ENCODE measurements at places on chromosomes 7 and 10.

- no peak for DNase-seq
Observed at GRCh38 chr7:20738518-20739481, 47.9 kb downstream of the SP8 start.

DNA sequence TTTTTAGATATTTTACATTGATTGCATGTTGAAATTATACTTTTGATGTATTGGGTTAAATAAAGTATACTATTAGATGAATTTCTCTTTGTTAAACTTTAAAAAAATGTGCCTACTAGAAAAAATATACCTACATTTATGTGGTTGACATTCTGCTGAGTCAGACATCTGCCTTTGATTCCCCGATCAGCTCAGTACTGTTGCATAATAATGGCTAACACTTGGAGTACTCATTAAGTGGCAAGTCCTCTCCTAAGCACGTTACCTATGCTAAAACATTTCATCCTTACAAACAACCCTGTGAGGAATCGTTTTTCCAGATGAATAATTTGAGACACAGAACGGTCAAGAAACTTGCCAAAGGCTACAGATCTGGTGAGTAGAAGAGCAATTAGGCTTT is 14.0 kb upstream of the SEM1 start:
- no peak for DNase-seq

DNA sequence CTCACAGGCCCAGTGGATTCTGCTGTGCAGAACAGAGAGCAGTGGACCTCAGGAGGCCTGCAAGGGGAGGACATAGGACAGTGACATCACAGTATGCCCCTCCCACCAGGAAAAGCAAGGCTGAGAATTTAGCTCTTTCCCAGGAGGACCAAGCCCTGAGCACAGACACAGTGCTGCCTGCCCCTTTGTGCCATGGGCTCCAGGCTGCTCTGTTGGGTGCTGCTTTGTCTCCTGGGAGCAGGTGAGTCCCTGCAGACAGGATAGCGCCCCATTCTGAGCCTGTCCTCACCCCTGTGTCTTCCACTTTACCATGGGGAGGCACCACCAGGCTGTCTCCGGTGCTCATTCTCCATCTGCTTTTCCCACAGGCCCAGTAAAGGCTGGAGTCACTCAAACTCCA is 63.0 kb upstream of the PRSS58 start:
- DNase-seq: no peak

DNA sequence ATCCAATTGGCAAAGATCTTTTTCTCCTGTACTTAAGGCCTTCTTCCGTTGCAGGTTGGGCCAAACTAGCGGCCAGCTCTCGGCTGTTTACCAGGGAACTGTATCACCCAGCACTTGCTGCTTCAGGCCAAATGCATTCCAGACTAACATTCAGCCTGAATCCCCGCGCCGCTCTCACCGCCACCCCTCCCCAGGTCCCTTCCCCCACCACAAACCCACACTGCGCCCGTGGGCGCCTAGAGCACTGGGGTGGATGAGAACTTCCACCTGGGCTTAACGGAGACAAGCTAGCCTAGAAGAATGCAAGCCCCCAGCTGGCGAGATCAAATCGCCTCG is 676 bp downstream of the TCAF1 start:
- peak; percentile 76 for DNase-seq

GRCh38 chr7:112188257-112188656 is 17.9 kb downstream of the DOCK4 start:
- no peak for DNase-seq

DNA sequence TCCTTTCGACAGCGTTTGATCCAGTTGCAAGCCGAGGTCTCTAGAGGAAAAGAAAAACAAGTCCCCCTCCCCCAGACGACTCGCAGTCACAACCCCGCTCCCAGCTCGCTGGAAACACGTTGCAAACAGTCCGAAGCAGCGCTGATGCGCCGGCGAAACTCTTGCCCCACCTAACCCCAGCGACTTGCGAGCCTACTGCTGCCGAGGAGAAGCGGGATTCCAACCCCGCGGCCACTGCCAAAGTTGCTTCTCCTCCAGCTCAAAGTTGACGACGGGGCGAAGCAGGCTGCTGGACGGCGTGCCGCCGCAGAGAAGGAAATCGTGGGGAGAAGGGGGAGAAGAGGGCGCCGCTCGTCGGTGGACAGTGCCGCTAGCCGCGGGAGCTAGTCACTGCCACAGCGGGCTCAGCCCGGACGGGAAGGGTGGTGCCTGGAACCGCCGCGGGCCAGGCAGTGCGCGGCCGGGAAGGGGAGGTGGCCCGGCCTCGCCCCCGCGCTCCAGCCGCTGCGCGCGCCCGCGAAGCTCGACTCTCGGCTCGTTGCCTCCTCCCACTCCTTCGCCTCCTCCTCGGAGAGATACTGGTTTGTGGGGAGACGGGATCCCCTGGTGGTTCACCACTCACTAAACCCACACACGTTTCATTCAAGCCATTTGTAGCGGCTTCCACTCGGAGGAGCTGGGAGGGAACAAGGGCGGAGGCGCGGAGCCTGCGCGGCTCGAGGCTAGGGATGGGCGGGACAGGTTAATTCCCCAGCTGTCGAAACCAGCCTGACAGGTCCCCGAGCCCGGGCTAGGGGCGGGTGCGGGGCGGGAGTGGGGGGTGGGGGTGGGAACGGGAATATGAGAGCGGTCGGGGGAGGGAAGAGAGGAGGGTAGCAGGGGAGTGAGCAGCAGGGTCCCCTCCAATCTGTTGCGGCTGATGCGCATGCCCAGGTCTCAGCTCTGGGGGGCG is at the start of gene GPR37:
Gene GPR37 (minus strand): TSS at position 392 of the 952 bp plus-strand sequence. CDS start 816 bp downstream, outside the sequence.
- DNase-seq: no peak

DNA sequence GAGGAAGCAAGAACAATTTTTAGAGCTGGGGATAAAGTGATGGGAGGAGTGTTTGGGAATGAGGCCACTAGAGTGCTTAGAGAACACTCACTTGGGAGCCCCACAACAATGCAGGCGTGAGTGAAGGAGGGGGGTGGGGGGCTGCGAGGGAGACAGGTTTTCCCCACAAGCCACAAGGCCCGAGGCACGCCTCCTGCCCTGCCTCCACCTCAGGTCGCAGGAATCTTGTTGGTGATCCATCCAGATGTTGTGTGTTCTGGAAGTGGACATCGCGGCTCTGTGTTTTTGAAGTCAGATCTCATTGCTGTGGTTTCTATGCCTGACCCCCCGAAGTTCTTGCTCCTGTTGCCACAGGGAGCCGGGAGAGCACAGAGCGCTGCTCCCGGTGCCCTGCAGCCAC is 178.0 kb upstream of the BMPER start:
- no peak for DNase-seq

- no peak for DNase-seq
Observed at GRCh38 chr10:1002425-1003006, 14.3 kb downstream of the GTPBP4 start.

DNA sequence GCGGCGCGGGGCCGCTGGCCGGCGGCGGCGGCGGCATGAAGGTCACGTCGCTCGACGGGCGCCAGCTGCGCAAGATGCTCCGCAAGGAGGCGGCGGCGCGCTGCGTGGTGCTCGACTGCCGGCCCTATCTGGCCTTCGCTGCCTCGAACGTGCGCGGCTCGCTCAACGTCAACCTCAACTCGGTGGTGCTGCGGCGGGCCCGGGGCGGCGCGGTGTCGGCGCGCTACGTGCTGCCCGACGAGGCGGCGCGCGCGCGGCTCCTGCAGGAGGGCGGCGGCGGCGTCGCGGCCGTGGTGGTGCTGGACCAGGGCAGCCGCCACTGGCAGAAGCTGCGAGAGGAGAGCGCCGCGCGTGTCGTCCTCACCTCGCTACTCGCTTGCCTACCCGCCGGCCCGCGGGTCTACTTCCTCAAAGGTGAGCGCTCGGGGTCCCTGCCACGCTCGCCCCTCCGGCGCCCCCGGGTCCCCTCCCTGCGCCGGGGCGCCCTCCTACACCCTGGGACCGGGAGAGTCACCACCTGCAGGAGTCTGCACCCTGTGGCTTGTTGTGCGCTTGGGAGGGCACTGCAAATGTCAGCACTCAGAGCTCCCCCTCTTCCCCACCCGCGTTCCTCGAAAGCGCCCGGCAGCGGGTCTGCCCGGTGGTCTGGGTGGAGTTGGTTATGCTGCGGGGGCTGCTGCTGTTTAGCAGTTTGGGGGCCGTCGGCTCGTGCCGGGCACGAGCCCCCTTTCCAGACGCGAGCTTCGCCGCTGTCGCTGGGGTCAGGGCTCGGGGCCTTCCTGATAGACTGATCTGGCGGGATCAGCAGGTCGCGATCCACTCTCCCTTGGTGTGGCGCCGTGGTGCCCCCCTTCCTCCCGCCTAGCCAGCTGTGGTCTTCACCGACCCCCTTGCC is 627 bp downstream of the DUSP5 start:
- no peak for DNase-seq

DNA sequence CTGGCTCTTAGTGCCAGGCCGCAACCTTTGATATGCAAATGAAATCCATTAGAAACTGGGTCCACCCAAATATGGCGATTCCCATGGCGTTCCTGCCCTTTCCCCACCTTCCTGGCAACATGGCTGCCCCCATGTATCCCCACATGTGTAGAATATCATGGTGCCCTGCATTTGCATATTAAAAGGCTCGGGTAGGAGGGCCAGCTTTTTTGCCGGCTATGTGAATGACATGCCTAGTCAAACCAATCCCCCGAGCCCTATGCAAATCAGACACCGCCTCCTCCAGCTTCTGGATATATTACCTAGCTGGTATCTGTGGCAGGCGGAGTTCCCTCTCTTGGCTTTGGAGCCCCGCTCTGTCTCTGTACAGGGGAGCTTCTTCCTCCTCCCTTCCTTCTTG is 18.3 kb downstream of the MMS19 start:
- no peak for DNase-seq

DNA sequence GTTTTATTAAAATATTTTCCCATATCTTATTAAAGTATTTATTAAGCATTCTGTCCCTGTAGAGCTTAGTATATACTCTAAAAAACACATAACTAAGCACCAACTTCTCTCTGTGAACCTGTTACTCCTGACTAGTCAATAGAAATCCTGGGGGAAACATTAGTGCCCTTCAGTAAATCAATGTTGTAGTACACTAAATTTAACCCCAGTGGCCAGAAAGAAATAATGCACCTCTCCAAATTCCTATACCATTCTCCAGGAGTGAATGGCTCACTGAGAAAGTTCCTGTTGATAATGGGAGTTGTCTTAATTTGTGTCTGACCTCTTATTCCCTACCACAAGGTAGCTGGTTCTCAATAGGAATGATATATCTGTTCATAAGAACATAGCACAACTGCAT is 188.2 kb downstream of the SEMA3D start:
- no peak for DNase-seq

GRCh38 chr7:32158076-32158475 is 87.9 kb upstream of the PDE1C start:
- DNase-seq: no peak

- DNase-seq: no peak
Observed at GRCh38 chr7:151132461-151133205, 34.9 kb downstream of the GBX1 start.

DNA sequence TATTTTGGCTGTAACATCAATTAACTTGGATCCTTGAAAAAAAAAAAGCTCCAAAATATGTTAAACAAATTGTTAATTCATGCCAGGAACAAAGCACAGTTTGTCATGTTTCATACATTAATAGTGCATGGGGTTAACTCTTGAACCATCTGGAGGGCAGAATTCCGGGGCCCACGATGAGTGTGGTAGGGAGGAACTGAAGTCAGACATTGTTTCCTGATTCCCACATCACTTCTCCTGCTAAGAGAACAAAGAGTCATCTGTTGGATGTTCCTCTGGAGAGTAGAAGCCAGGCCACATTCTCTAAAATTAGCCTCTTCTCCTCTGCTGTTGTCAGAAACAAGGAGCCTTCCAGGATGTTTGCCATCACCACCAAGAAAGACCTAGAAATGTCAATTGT is 54.6 kb downstream of the TMEM178B start:
- DNase-seq: no peak

GRCh38 chr7:134874407-134874806 is 95.0 kb downstream of the CALD1 start:
- no peak for DNase-seq

- DNase-seq: no peak
Observed at GRCh38 chr7:13538669-13539068, 450.8 kb downstream of the ETV1 start.

DNA sequence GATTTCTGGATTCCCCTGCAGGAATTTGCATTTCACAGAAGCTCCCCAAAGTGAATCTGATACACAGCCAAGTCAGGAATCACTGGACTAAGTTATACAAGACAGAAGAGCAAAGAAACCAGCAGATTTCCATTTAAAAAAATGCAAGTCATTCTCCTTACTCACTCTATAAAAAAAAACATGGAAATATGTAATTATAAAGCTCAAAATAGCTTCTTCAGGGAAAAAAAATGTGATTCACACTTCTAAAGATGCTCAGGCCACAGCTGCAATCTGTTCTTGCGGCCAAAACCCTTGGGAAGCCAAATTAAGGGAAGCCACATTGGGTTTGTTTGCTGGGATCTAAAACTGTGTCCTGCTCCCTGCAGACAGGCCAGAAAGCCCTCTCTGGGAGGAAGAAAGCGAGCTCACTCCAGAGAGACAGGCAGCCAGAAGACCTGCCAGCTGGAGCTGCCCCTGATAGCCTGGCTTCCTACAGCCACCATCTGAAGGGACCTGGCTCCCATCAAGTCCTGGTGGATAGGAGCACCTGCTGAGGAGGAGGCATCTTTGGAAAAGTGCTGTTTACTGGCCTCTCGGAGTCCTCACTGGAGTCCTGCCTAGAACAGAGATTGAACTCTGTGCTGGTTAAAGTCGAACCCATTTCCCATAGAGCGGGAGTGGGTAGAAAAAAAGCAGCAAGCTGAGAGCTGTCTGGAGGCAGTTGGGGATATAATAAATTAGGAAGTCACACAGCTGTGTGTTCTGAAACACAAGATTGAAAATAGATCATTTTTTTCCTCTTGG is 359.2 kb upstream of the AOAH start:
- DNase-seq: no peak

GRCh38 chr7:1175967-1176851 is 16.2 kb upstream of the ZFAND2A start:
- peak; percentile 68 for DNase-seq

- DNase-seq: no peak
Observed at GRCh38 chr7:2802504-2803341, 41.4 kb downstream of the GNA12 start.

DNA sequence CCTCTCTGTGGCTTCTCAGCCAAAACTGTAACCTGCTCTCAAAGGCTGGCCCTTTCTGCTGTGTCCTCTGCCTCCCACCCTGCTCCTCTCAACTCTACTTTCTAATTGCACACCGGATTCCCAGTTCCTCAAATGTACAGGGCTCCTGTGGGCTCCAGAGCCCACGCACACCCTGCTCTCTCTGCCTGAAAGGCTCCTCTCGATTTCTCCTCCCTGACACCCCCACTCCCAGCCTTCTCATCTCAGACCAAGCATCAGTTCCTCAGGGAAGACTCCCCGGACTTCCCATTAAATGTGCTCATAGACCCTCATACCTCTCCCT is 111.7 kb upstream of the STEAP1B start:
- no peak for DNase-seq

GRCh38 chr7:92244808-92245486 is 767 bp downstream of the KRIT1 start:
- no peak for DNase-seq

DNA sequence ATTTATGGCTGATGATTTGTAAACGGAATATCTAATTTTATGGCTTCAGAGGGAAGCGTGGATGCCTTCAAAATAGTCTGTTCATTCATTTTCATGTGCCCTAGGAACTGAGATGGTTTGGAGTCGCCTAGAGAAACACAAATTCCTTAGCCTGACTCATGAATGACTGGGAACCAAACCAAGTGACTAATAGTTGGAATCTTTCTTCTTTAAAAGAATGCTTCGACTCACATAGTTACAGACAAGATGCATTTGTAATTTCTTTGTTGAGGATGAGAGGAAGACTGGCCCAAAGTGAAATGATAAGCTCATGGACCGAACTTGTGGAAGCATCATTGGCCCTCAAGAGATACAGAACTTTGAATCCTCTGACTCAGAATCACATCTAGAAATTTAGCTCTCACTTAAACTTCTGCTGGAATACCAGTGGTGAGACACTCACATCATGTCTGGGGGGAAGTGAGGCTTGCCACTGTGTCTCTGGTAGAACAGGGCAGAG is 1107.2 kb downstream of the NRG3 start:
- DNase-seq: no peak

All from thymus (tissue), 14 donors.